ENCODE measurements at places on chromosomes 1 and 21.

GRCh38 chr1:67441739-67442281 lies 11.6 kb upstream of the SERBP1 start:
- DNase-seq = no peak

GRCh38 chr1:1629430-1630190 lies 2.4 kb upstream of the MMP23B start:
- peak; percentile 68 for DNase-seq

- no peak for DNase-seq
Measured at GRCh38 chr1:93499075-93499474, 51.2 kb downstream of the FNBP1L start.

DNA sequence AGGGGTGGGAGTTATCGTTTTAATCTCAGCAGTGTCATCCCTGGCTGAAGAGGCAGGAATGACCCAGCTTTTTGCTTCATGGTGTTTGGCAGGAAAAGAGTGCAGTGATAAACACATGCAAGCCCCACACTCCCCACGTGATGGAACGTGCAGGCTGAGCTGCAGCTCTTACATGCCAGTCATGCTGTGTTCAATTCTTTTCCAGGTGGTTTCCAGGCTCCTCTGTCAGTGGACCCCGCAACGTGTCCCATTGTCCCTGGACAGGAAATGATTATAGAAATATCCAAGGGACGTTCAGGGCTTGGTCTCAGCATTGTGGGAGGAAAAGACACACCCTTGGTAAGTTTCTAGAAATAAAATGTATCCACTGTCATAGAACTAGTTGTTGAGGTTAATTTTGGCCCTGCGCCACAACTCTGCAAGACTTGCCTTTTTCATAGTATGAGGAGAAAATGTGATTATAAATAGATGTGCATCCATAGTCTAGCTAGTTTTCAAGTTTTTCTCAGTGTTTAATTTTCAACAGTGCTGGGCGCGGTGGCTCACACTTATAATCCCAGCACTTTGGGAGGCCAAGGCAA lies 110.2 kb upstream of the L1TD1 start:
- no peak for DNase-seq

DNA sequence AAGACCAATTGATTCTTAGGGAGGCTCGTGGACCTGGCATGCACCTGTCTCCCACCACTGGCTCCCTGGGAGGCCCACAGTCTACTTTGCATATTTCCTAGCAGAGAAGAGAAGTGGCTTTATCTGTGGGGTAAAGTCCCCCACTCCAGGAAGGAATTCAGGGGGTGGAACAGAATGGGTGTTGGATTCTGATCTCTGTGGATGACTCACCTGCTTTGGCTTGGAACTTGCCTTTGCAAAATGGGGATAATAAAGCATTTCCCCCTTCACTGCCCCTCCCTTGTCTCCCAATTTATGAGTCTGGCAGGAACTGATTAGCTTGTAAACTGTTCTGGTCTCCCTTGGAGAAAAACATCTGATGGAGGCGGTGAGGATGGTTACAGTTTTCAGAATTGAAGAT lies 21.2 kb upstream of the OTUD3 start:
- DNase-seq = no peak

GRCh38 chr1:225458222-225458631 lies 30.4 kb upstream of the LBR start:
- no peak for DNase-seq

GRCh38 chr1:43238085-43238484 lies 31.7 kb upstream of the TMEM125 start:
- DNase-seq = peak; percentile 66

GRCh38 chr1:227472772-227473171 lies 90.6 kb upstream of the ZNF678 start:
- no peak for DNase-seq

GRCh38 chr1:225816643-225817538 lies 7.0 kb downstream of the EPHX1 start:
- peak; percentile 69 for DNase-seq

DNA sequence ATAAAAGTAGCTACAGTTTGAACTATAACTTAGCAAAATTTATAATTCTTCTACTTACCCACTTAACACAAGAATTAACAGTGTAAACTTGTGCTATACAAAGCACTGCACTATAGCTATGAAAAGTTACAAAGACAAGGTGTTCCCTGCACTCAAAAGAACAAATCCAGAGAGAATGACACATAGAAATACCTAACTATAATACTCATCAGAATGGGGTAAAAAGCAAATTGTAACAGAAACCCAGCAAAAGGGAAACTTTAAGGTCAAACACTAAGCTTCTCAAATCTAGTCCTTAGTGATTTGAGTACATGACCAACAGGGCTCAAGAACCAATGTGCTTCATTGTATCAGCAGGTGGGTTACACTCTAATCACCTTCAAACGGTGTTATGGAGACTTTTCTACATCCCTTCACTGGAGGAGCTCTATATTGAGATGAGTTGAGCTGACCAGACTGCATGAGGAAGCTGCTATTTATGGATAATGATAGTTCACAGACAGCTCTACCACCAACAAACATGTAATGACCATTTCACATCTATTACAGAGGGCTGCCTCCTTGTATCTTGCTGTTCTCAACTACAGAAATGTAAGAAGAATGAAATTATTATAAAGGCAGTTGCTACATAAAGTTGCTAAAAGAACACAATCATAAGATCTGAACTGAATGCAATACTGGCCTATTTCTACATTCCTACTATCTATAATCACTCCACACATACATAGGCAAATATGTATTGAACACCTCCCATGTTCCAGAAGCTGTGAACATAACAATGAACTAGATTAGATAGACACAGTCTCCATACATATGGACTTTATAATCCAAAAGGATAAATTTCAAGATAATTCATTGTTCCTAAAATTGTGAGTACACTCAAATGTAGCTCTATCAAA lies 47.6 kb downstream of the PIK3R3 start:
- DNase-seq = no peak

- DNase-seq = no peak
Measured at GRCh38 chr1:116762781-116763115, 8.5 kb downstream of the CD2 start.

DNA sequence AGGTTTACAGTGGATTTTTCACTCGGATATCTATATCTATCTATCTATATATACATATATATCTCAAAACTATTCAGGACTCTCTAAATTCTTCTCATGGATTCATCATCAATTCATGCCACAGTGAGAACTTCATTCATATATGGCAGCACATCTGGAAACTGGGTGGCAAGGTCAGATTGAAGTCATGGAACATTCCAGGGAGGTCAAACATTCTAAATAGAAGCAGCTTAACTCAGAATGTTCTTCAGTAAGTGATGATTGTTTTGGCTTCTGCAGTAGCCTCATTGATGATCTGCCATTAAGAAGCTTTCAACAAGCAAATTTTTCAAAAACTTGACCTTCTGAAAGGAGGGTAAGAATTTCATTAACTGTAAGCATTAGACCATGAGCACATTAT lies 46.9 kb upstream of the ADAMTS1 start:
- DNase-seq = no peak

DNA sequence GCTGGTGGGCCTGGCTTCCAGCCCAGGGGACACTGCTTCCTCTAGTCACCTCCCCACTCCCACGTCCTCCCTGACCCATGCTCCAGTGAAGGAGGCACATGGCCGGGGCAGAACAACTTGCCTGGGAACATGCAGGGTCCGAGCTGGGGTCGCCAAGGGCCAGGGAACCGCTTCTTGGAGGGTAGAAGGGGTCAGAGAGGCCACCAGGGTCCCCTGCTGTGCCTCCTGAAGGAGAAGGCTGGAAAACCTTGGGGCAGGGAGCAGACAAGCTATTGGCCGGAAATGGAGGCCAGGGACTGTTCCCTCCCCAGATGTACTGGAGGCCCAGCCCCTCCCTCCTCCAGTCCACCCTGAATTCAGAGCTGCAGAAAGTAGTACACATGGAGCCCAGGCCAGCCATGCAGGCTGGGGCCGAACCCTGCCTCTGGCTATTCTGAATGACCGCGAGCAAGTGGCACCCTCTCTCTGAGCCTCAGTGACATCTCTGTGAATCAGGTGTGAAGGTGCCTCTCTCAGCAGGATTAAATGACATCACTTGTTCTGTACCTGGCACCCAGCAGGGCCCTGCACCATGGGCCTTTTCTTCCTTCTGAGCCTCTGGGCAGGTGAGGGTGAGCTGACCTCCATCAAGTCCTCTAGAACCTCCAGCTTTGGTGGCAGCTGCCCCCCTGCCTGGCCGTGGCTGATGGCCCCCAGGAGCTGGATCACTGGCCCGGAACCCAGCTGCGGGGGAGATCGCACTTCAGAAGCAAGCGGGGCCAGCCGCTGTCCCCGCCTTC lies 15.7 kb downstream of the SPOCD1 start:
- DNase-seq = no peak

DNA sequence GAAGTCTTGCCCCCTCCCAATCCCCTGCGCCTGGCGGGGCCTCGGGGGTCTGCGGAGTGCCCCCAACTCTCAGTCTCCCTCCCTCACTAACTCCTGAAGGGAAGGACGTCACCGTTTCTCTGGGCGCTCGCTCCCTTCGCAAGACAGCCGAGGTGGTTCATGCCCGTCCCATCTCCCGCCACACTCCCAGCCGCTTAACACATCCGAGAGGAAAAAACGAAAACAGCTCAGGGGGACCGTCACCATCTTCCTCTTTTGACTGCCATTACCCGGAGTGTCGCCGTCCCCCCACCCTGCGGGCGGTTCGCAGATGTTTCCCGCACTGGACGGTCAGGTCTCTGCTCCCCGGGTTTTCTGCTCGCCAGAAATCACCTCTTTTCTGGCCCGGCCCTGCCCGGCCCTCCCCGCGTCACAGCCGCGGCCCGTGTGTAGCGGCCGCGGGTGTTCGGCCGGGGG lies 532 bp downstream of the ERO1B start:
- peak; percentile 21 for DNase-seq

- DNase-seq = no peak
Measured at GRCh38 chr1:60031146-60031545, 42.4 kb downstream of the C1orf87 start.

DNA sequence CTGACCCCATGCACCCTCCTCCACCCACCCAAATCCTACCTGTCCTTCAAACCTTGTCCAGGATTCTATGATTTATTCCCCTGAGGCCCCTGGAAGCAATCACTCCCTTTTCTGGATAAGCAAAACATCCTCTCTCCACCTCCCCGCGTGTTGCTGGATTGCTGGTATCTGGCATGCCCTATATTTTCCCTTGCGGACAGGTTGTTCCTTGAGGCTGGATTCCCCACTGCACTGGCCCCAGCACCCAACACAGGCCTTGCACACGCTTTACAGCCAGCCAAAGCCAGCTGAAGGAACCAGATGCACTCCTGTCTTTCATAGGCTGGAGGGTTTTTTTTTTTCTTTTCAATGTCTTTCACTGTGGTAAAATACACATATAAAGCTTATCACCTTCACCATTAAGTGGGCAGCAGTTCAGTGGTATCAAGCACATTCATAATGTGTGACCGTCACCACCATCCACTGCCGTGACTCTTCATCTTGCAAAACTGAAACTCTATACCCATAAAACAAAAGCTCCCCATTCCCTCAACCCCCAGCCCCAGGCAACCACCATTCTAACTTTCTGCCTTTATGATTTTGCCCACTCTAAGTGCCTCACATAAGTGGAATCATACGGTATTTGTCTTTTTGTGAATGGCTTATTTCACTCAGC lies 50.9 kb downstream of the TOR1AIP2 start:
- DNase-seq = peak; percentile 4

DNA sequence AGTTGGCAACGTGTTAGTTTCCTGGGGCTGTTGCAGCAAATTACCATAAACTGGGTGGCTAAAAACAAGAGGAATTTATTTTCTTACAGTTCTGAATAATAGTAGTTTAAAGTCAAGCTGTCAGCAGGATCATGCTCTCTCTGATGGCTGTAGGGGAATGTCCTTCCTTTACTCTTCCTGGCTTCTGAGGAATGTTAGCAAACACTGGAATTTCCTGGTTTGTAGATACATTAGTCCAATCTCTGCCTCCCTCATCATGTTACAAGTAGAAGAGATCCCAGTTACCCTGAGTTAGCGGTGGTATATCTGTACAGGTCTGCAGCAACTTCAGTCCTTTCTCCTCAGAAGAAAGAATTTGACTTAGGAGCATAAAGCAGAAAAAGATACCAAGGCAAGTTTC lies 2249.1 kb downstream of the NCAM2 start:
- DNase-seq = no peak

- DNase-seq = no peak
Measured at GRCh38 chr1:77794550-77794949, 15.1 kb downstream of the MIGA1 start.

- peak; percentile 62 for DNase-seq
Measured at GRCh38 chr1:228306275-228307217, 98.7 kb downstream of the OBSCN start.

- DNase-seq = no peak
Measured at GRCh38 chr1:204461331-204462228, 33.0 kb downstream of the PIK3C2B start.

- DNase-seq = no peak
Measured at GRCh38 chr1:157196245-157196543, 58.0 kb upstream of the ETV3 start.

DNA sequence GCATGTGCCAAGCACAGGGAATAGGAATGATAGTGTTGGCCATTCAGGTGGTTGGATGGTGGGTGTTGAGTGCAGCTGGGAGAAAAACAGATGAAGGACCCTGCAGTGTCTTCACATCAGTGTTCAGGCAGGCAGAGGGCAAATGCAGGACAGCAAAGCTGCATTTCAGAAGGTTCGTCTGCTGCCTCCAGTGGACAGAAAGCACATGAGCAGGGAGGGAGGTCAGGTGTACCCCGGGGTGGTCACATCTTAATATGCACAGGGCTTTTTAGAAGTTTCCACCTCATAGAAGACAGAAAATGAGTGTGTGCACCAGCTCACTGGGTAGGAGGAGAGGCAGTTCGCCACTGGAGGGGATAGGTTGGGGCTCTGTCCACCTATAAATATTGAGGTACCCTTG lies 184.9 kb downstream of the SLC35F3 start:
- DNase-seq = no peak

DNA sequence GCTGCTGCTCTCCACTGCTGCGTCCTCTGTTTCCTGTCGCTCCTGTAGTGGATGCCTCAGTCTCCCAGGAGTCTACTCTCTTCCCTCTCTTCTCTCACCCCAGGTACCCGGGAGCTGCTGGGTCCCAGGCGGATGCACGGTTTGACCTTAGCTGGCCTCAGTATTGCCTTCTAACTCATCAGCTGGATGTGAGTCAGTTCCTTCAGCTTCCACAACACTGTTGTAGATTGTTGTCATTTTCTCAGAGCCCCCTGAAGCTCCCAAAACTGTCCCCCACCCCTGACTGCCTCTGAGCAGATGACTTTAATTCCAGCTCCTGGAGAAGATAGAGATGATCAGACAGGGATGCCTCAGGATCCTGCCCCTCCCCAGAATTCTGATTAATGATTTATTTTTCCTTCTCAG lies 7.2 kb downstream of the CNIH3 start:
- DNase-seq = no peak

DNA sequence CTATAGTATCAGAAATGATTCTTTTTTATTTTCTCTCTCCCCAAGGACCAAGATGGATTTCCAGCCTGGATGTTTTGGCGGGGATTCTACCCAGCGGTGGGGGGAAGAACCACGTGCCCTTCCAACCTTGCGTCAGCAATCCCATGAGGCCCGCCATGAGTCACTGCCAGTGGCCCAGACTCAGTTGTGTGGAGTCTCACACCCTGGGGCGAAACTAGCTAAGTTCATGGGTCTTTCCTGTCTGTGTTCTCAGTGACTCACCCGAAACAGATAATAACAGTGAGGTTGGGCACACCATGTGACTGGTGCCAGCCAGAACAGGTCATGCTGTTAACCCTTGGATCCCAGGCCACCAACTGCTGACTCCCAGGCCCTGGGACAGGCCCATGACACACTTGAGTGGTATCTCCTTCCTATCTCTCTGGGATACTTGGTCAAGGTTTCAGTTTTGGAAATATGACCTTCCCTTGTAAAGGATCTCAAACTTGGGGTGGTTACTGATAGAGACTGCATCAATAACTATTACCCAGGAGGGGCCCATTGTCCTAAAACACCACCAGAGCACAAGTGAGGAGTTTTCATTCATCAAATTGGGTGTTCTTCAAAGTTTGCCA lies 98.0 kb upstream of the DUSP10 start:
- peak; percentile 88 for DNase-seq

Data from tibial artery (tissue), 4 donors.